ENCODE measurements at places on chromosomes 12 and 14.
A peak's percentile ranks its signal among the peaks of the same experiment; 100 is the strongest.

GRCh38 chr12:62210422-62210821 is 49.8 kb upstream of the USP15 start:
- peak; percentile 24 for DNase-seq

GRCh38 chr12:105504286-105504685 is 173.8 kb downstream of the C12orf75 start:
- DNase-seq, result no peak

GRCh38 chr12:53205747-53206419 is 1.2 kb downstream of the ITGB7 start:
- DNase-seq, result no peak

DNA sequence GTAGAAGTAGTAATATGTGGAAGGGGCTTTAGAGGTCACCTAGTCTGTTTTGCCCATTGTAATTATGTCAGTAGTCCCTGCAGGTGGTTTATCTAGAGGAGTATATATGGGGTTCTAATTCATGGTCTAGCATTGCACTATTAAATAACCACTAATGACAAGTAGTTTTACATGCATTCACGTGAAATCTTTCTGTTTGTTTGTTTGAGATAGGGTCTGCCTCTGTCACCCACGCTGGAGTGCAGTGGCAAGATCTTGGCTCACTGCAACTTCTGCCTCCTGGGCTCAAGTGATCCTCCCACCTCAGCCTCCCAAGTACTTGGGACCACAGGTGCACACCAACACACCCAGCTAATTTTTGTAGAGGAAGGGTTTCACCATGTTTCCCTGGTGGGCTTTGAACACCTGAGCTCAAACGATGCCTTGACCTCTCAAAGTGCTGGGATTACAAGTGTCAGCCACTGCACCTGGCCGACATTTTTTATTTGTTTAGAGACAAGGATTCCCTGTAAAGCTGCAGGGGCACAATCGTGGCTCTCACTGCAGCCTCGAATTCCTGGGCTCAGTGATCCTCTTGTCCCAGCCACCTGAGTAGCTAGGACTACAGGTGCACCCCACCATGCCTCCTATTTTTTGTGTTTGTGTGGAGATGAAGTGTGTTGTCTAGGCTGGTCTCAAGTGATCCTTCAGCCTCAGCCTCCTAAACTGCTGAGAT is 12.0 kb upstream of the PSEN1 start:
- no peak for DNase-seq

GRCh38 chr12:24060089-24060488 is 110.6 kb upstream of the SOX5 start:
- no peak for DNase-seq

DNA sequence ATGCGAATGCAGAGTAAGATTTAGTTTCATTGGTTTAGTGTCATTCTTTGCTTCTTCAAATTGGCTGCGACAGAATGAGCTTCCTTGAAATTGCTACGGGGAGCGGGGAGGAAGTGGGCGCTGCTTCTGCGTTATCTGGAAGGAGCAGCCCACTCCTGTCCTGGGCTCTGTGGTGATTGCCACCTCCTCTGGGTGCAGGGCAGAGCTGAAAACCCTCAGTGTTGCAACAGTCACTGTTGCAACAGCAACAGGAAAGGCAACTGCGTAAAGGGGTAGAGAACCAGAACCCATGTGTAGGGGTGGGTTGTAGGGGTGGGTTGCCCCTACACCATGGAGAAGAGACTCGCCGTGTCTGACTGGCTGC is 57.7 kb downstream of the MAX start:
- DNase-seq, result no peak

DNA sequence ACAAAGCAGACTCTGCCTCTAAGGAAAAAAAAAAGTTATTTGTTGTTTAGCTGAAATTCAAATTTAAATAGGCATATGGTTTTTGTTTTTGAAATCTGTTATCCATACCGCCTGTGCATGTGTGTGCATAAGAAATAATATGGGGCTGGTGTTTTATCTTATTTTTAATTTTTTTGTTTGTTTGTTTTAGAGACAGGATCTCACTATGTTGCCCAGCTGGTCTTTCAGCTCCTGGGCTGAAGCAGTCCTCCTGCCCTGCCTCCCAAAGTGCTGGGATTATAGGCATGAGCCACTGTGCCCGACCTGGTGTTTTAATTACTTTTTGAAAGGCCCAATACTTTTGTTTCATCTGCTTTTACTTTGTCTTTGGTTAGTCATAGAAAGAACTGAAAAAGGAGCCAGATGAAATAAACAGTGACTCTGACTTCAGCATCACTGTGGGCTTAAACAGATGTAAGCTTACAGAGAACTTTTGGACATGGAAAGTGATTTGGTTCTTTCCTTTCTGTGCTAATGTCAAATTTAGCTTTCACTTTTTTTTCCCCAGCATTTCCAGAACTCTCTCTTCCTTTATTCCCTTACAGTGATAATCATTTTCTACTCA is 37.2 kb downstream of the SUPT16H start:
- DNase-seq, result no peak

DNA sequence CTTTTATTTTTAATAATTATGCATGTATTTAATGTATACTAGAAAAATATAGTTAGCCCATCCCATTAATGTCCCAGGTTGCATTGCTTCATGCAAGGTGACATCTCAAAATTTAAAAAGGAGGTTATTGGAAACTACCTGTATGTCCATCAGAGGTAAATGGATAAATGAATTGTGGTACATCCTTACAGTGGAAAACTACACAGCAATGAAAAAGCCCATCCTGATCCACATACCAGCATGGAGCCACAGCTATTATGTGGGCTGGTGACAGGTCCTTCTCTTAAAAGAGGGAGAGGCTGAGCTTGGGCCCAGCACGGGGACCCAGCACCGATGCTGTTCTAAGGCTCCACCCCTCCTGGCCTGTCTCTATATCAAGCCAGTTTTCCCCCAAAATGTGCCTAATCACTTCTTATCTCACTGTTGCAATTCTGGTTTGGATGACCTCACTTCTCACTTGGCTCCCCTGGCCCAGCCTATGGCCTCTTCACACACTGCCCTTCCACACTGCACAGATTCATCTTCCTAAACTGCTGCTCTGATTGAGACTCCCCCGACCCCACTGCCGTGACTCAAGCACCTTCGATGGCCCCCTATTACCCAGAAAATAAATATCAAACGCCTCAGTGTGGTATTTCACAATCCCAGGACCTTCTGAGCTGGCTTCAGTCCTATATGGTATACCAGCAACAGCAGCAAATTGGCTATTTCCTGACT is 97.1 kb upstream of the NCOR2 start:
- no peak for DNase-seq

DNA sequence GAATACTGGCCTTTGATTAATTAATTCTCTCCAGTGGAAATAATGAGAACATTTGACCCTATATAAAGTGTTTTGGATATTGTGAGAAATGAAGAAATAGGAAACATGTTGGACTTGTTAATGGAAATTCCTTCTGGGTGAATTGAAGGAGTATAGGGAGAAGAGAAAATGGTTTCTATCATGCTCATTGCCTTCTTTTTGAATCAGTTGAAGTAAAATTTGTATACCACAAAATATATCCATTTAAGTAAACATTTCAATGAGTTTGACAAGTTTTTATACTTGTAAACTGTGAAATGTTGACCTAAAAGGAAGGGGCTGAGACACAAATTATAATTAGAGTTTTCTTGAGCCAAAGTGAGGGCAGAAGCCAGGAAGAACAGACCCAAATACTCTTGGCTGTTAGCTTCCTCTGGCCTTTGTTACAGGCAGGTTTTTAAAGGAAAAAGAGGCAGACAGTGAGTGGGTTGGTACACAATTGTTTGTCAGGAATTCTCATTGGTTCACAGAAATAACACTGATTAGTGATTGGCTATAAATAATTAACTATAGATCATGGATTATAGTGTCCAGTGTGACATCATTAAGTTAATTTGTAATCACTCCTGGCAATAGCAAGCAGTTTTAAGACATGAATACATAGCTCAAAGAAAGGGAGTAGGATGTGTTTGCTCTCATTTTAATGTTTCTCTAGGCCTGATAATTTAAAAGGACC is 826 bp downstream of the ZNF705A start:
- DNase-seq, result peak; percentile 12

- DNase-seq, result no peak
Measured at GRCh38 chr12:14771651-14772137, 31.6 kb downstream of the WBP11 start.

- DNase-seq, result no peak
Measured at GRCh38 chr12:119182701-119183493, 4.2 kb downstream of the HSPB8 start.

GRCh38 chr12:124297389-124297788 is 2.5 kb downstream of the RFLNA start:
- DNase-seq, result no peak

- no peak for DNase-seq
Measured at GRCh38 chr12:87513536-87514280, 515.5 kb downstream of the C12orf50 start.

DNA sequence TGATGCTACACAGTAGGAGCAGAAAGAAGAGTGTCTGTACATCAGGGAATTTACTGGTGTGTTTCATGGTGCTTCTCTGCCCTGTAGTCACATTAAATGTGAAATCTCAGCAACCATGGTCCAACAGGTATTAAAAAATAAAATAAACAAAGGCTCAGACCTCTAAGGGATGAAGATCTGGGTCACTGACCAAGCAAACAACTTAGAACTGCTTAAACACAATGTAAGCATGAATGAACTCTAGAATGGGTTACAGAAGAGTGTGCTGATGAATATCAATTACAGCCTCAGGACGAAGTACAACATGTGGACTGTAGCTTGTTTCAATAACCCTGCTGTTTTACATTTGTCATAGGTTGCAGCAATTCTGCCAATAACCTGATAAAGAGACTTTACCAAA is 47.4 kb downstream of the SLC35F4 start:
- no peak for DNase-seq

DNA sequence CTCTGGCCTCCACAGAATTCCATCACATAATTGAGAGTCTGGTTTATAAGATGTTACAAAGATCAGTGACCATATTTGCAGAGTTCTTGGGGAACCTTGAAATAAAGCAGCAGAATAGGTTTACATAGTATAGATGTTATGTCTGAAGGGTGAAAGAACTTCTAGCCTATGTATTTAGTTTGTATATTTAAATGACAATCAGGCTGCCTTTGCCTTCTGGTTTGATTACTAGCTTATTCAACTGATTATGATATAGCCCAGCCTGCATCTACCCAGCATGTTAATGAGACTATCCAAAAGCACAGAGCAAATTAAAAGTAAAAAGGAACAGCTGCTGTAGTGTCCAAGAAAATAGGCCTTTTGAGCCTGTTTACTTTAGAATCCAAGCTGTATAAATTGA is 85.3 kb downstream of the APAF1 start:
- no peak for DNase-seq

GRCh38 chr12:42809226-42809625 is 219.7 kb upstream of the PRICKLE1 start:
- DNase-seq, result no peak

DNA sequence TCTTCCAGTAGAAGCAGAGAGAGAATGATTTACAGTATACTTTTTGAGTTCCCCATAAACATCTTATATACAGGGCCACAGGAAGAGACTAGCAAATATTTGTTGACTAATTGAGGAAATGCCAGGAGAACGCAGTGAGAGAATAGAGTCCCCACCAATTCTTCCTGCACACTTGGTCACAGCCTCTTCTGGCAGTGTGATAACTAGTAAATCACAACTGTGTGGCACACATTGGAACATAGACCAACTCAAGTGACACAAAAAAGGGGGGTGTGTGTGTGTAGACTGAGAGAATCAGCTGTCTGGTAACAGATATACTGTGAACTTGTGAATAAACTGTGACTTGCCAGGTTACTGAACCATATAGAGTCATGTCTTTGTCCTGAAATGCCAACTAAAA is 10.2 kb downstream of the PFKM start:
- no peak for DNase-seq

- DNase-seq, result no peak
Measured at GRCh38 chr12:104310751-104311633, 7.5 kb downstream of the EID3 start.

DNA sequence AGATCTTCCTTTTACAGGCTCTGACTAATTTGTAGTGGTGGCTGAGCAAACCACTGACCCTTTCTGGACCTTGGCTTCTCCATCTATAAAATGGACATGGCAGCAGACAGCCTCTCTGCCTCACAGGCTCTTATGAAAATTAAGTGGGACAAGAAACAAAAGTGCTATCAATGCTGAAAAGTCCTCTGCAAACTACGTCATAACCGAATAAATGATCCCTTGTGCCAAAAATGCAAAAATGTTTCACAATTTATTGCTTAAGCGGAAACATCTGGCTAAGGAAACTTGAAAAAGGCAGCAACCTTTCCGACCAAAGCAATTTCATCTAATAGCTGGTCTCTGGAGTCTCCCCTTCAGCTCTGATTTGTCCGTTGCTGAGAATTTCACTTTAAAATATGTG is 108.5 kb upstream of the PLXNC1 start:
- no peak for DNase-seq

- no peak for DNase-seq
Measured at GRCh38 chr12:56990648-56991318, 15.6 kb downstream of the ZBTB39 start.

- no peak for DNase-seq
Measured at GRCh38 chr12:93094988-93095737, 166.1 kb upstream of the EEA1 start.

DNA sequence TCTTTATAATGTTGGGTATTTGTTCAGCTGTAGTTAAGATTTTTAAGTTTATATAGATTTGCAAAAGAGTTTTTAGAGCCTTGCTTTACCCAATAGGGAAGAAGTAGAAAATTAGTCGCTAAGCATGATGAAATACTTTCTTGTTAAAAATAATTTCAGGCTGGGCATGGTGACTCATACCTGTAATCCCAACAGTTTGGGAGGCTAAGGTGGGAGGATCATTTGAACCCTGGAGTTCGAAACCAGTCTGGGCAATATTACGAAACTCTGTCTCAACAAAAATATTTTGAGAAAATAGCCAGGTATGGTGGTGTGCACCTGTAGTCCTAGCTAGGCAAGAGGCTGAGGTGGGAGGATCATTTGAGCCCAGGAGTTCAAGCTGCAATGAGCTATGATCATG is 18.7 kb upstream of the SCFD1 start:
- DNase-seq, result no peak

DNA sequence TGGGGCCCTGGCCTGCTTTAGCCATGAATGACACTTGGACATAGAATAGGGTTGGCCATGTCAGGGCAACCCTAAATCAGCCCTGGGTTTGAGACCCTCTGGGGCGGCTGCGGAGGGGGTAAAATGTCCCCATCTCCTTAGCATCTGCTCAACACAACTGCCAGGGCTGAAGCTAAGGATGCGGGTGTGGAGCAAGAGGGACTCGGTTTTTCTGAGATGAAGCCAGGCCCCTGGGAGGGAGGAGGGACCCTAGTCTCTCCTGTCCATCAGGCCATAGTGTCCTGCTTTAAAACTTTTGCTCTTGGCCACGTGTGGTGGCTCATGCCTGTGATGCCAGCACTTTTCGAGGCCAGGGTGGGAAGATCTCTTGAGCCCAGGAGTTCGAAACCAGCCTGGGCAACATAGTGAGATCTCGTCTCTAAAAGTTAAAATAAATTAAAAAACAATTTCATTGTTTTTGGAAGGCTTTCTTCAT is 778 bp upstream of the C1R start:
- no peak for DNase-seq

GRCh38 chr14:104110491-104111209 is 25.1 kb downstream of the ASPG start:
- DNase-seq, result no peak

GRCh38 chr12:108185002-108185401 is 55.9 kb downstream of the WSCD2 start:
- no peak for DNase-seq
